GM12891 (cell line): ENCODE measurements at places on chromosomes 3 and 15.

GRCh38 chr15:38073178-38073946 lies 138.9 kb downstream of the TMCO5A start:
- DNase-seq: no peak

GRCh38 chr3:133188996-133189395 lies 150.8 kb downstream of the TMEM108 start:
- DNase-seq: no peak

GRCh38 chr3:4845882-4846281 lies 133.4 kb upstream of the BHLHE40 start:
- no peak for DNase-seq

GRCh38 chr3:72492240-72492639 lies 356.0 kb downstream of the SHQ1 start:
- no peak for DNase-seq

DNA sequence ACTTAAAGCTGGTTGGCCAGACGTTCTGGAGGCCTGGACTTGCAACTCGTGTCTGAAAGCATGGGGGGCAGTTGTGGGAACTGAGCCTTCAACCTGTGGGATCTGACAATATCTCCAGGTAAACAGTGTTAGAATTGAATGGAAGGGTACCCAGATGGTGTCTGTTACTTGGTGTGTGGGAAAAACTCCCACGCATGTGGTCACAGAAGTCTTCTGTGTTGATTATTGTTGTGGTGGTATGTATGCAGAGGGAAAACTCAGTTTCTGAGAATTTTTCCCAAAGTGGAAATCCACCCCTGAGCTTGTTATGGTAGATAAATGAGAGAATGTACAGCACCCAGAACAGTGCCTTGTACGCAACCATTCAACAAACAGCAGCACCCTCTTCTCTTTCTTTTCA lies 238.1 kb upstream of the ICE2 start:
- DNase-seq: no peak
